Jurkat, Clone E6-1 (cell line): ENCODE measurements at places on chromosomes 11 and 22.

GRCh38 chr22:31800065-31800464 lies 46.2 kb downstream of the DEPDC5 start:
- DNase-seq, result no peak

- DNase-seq, result peak; percentile 36
Measured at GRCh38 chr11:26753723-26754504, 32.1 kb upstream of the SLC5A12 start.

GRCh38 chr22:17496841-17497240 lies 66.5 kb upstream of the SLC25A18 start:
- DNase-seq, result no peak

- peak; percentile 63 for DNase-seq
Measured at GRCh38 chr11:60872961-60873524, 5.7 kb downstream of the ZP1 start.

DNA sequence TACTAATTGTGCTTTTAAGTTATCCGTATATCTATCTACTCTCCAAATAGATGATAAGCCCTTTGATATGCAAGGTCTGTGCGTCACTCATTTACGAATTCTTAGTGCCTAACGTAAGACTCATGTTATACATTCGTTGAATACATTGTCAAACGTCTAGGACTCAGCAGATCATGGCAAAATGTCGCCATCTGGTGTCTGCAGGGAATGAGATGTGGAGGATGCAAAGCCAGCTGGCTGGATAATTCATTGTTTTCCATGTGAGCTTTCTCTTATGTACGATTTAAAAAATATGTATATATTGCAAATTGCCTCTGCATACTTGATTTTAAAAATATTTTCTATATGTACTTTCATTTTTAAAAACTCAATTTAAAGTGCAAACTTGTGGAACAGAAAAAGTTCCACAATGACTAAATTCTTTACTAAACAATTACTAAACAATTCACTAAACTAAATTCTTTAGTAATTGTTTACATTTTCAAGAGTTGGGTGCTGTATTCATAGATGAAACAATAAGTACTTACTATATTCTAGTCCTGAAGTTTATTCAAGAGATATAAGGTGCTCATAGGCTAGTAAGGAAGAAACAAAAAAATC lies 33.8 kb downstream of the ZNF202 start:
- DNase-seq, result peak; percentile 57

DNA sequence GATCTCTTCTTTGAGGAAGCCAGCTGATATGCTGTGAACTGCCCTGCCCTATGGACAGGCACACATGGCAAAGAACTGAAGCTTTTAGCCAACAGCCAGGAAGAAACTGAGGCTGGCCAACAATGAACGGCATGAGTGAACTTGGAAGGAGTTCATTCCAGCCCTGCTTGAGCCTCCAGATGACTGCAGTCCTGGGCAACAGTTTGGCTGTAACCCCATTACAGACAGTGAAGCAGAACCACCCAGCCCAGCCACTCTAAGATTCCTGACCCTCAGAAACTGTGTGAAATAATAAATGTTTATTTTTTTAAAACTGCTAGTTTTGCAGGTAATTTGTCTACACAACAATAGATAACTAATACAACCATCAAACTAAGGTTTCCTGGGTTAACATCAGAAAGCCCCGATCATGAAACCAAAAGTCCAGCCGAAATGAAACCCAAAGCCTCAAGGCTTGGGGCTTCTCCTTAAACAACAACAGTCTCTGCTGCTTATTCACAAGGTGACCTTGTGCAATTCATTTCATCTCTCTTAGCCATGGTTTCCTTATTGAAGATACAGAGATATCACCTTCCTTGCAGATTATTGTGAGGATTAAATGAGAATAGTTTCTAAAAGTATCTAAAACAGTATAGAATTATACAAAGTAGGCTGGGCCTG lies 31.4 kb downstream of the PAK1 start:
- DNase-seq, result no peak

DNA sequence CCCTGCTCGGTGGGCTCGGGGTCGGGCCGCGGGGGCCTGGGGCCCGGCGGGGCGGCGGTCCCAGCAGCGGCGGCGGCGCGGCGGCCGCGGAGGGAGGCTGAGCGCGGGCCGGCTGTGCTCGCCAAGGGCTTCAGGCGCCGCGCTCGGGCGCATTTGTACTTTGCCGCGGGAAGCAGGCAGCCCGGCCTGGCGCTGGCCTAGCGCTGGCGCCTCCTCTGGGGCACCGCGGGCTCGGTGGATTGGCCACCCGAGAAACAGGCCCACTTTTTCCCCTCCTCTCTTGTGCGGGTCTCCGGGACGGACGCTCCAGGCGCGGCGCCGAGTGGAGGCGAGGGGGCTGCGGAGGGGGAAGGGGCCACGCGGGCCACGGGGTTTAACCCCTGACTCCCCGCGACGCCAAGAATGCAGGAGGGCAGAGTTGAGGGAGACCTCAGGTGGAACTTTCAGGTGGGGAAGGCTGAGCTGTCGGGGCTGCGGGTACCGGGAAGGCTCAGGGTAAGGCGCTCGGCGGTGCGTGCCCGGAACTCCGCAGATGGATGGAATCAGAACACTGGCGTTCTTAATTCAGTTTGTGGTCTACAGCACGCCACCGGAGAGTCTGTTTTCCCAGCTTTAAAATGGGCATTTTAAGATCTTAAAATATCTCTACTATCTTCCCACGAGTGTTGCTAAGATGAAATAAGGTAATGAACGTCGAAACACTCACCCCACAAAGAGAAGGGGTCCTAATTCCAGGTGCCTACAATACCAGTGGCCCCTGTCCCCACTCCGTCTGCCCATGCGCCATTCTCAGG lies at the start of gene CHRDL2:
CHRDL2 (minus strand) TSS at position 126 of the 794 bp plus-strand sequence. CDS start 538 bp downstream, outside the sequence.
- DNase-seq, result no peak

DNA sequence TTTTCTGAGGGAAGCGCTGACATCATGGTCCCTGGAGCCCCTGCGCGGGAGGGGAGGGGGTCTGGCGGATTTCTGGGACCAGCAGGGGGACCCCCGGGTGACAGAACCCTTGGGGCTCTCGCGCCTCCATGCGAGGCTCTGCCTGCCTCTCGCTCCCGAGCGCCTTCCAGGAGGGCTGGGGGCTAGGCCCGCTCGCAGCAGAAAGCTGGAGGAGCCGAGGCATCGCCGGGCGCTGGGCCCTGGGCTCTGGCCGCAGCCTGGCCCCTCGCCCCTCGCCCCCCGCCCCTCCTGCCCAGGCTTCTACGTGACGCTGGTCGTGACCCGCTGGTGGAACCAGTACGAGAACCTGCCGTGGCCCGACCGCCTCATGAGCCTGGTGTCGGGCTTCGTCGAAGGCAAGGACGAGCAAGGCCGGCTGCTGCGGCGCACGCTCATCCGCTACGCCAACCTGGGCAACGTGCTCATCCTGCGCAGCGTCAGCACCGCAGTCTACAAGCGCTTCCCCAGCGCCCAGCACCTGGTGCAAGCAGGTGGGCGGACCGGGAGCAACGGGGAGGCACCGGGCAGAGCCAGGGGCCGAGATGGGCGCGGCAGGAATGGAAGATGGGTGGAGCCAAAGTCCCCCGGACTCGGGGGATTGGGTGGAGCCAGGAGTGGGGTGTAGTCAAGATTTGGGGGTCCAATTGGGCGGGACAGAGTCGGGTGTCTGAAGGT lies 5.4 kb downstream of the BEST1 start:
- no peak for DNase-seq

DNA sequence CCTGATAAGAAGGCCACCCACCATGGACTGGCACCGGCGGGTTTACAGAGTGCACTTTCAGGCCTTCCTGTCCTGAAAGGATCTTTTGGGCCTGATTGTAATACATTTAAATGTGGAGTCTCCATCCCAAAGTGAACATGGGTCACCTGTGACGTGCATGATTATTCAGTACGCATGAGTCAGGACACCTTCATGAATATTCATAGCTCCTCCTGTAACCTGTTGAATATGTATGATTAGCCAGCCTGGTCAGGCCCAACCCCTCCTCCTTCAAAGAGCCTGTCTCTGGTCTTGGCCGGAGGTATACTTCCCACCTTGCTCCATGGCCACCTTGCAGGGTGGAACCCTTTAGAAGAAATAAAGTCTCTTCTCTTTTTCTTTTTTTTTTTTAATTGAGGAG lies 75.9 kb upstream of the NUP50 start:
- DNase-seq, result no peak

- no peak for DNase-seq
Measured at GRCh38 chr11:119602745-119603373, 126.1 kb downstream of the NECTIN1 start.

GRCh38 chr11:12455938-12456337 lies 78.6 kb downstream of the PARVA start:
- DNase-seq, result no peak

DNA sequence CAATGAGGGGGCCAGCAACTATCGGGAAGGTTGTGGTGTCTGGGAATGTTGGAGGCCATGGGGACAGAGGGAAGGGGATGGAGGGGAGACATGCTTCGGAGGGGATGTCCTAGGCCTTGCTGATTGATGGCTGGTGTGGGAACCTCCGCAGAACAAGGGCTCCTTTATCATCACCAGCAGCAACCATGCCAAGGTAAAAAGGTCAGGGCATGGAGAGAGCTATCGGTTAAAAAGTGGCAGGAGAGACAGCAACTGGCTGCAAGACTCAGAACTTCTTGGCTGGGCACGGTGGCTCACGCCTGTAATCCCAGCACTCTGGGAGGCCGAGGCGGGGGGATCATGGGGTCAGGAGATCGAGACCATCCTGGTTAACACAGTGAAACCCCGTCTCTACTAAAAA lies 3.0 kb downstream of the GSTT4 start:
- no peak for DNase-seq

DNA sequence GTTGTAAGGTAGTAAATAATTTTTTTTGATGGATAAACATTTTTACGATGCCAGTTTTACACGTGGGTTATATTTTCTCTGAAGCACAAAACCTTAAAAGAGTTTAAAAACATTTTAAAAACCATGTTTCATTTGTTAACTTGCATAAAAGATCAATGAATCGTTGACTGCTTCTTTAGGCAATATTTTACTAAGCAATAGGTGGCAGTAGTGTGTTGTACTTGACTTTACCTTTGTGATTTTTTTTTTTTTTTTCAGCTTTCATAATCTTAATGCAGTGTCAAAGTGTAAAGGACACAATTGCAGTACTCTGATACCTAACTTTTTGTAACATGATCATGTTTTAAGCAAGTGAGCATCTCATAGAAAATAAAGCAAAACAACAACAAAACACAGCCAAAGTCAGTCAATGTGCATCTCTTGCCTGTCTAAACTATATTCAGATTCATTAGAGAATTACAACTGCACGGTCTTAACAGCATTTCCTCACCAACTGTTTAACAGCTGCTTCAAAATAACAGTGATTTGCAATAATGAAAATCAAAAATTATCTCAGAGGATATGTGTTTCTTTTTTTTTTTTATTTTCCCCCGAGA lies 27.7 kb downstream of the DNAJC24 start:
- DNase-seq, result peak; percentile 40

DNA sequence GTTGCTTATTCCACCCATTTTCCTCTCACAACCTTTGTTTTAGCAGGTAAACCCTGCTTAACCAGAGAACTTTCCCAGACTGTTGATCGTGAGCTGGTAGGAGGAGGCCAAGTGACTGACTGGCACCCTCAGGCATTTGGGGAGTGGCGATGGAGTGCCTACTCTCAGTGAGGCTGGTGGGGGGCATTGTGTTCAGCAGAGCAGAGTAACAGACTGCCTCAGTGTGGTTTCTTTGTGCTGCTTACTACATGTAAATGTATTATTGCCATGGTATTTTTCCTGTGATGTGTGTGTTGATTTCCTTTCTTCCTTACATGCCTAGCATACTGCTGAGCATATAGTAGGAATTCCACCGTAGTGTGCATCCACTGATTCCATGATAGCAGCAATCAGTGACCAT lies 2.6 kb downstream of the MARK2 start:
- no peak for DNase-seq

DNA sequence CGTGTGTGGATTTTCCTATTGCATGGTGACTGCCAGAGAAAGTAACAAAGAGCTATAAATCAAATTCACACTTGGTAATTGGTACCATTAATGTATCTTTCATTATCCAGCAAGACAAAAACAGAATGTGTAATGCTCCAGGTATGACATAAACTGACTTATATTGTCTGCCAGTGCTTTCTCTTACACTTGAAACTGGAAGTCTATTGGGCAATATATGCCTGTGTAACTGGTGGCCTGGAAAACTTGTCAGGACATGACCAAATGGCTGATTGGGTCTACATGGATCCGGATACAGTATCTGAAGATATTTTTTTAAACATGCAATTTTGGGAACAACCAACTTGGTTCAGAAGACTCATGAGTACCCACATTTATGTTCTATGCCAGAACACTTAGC lies 174.6 kb upstream of the ARHGAP42 start:
- no peak for DNase-seq

DNA sequence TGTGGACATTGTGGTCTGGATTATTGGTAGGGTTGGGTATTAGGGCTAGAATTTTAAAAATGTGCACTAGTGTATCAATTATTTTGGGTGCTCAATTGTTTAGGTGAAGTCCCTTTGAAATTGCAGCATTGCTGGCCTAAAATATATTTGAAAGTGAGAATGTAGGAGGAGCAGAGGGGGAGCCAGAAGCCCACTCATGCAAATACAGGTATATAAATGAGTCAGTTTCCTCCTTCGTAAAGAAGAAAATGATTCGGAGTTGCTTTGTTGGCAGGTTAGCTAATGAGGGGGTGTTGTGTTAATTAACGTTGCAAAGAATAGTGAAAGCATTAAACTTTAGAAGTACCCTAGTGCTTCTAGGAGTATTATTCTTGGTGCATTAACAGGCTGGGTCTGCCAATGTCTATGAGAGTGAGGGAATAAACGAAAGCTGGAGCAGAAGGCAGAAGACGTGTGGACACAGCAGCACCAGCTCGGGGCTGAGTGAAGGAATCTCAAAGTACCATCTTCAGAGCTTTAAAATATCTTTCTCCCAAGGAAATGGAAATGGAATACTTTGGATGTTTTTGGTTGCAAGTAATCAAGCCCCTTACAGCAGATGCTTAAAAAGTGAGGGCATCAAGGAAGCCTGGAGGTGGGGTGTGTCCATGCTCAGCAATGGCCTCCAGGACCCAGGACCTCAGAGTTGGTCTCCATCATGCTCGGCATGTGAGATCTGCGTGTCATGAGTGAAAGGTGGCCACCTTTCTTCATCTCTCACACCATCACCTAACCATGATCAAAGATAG lies 522.9 kb downstream of the NTM start:
- DNase-seq, result no peak

DNA sequence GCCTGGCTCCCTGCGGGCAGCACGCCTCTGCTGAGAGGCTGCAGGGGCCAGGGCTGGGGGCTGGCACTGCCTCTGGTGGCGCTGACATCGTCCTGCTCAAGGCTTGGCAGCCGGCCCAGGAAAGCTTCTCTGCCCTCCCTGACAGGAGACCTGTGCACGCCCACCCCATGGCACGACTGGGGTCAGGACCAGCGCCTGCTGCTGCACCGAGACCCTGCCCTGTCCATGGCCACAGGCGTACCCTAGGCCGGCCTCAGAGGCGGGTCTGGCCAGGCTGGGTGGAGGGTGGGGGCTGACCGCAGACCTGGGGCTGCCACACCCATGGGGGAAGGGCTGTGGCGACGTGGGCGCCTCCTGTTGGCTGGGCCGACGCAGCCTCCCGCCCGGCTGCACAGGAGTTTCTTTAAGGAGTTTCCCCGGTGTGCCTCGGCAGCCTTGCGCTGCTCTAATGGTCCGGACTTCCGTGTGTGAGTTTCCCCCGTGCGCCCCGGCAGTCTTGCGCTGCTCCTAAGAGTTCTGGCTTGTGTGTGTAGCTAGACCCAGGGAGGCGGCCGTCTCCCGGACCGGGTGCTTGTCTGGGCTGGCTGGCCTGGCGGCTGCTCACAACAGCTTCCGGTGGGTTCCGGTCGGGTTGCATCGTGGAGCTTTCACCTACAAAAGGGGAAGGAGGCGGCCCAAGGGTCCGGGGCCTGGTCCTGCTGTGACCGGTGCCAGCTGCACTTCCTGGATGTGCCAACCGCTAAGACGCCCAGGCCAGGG lies 4.6 kb downstream of the TRABD start:
- peak; percentile 76 for DNase-seq
